Muscle of leg (tissue), 16 donors: ENCODE measurements at places on chromosomes 16 and 17. TPM values are rescaled to one million over a fixed set of nuclear protein-coding genes. Genes with fewer than 3 reads are reported as not detected.

The HAP1 gene
- total RNA-seq = 0.04 TPM

The ABCA8 gene
- total RNA-seq = 31.6 TPM

The GAS7 gene
- 54.1 TPM for total RNA-seq

The TIMP2 gene
- 94.8 TPM for total RNA-seq

The MRPL58 gene
- 34.0 TPM for total RNA-seq

The NOL11 gene
- 59.3 TPM for total RNA-seq

The CBLN1 gene
- 1.5 TPM for total RNA-seq

- DNase-seq = no peak
Observed at GRCh38 chr17:44002141-44002848, 2.1 kb upstream of the NAGS start.

DNA sequence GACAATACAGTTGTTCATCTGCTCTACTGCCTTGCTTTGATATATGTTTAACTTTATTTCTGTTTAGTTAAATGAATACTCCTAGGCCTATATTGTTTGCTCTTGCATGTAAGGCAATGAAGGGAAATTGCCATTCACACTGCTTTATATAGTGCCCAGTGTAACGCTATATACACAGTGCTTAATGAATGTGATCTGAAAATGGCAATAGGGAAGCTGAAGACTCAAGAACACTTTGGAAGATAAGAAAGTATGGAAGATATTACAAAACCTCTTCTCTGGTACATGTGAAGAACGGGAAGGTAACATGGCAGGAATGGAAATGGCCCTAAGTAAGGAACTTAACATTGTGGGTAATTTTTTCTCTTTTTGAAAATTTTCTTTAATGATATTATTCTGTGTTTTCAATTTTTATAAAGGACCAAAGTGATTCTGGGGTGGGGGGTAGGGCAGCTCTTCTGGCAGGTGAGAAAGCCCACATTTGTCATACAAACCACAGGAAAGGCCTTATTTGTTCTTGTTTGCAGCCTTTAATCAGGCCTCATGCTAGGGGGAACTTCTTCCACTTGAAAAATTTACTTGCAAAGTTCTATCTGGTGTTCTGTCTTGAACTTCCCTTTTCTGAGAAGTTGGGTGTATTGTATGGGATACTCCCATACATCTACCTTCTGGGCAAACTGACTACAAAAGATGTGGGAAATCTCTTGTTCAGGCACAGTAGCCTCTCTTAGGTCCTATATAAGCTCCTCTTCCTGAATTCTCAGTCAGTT is 100.8 kb upstream of the CORO6 start:
- peak; percentile 27 for DNase-seq

GRCh38 chr17:60086818-60087591 is 8.3 kb upstream of the HEATR6 start:
- peak; percentile 54 for DNase-seq

DNA sequence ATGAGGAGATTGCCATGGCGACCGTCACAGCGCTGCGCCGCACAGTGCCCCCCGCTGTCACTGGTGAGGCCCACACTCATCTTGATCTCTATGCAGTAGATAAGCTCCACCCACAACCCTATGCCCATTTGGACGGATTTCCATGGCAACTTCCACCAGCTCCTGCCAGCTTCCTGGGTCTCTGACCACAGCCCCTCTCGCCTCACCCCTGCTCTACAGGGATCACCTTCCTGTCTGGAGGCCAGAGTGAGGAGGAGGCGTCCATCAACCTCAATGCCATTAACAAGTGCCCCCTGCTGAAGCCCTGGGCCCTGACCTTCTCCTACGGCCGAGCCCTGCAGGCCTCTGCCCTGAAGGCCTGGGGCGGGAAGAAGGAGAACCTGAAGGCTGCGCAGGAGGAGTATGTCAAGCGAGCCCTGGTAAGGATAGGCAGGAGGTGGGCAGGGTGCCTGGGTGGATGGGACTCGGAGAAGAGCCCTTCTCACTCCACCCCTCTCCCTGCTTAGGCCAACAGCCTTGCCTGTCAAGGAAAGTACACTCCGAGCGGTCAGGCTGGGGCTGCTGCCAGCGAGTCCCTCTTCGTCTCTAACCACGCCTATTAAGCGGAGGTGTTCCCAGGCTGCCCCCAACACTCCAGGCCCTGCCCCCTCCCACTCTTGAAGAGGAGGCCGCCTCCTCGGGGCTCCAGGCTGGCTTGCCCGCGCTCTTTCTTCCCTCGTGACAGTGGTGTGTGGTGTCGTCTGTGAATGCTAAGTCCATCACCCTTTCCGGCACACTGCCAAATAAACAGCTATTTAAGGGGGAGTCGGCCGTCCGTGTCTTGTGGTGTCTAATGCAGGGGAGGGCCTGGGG is 4.3 kb downstream of the ALDOA start:
- DNase-seq = peak; percentile 47

GRCh38 chr17:78323826-78324390 is 36.0 kb downstream of the SOCS3 start:
- peak; percentile 74 for DNase-seq

DNA sequence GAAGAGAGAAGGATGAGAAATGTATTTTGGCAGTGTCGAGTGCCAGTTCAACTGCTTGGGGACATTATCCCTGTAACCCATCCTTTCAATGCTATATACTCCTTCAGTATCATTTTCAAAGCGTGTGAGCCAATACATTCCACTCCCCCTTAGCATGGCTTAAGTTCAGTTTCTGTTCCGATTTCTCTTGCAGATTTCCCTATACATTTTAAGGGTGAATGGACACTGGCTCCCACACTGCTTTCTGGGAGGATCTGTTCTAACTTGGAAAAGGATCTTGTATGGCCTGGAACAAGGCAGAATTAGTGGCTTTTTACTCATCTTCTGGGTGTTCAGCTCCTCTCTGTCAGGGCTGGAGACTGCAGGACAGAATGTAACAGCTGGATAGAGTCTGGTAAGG is 333.8 kb downstream of the HAPSTR1 start:
- DNase-seq = peak; percentile 70
